ENCODE measurements at places on chromosomes 12 and 14. TPM values are rescaled to one million over a fixed set of nuclear protein-coding genes. Genes with fewer than 3 reads are reported as not detected.

DNA sequence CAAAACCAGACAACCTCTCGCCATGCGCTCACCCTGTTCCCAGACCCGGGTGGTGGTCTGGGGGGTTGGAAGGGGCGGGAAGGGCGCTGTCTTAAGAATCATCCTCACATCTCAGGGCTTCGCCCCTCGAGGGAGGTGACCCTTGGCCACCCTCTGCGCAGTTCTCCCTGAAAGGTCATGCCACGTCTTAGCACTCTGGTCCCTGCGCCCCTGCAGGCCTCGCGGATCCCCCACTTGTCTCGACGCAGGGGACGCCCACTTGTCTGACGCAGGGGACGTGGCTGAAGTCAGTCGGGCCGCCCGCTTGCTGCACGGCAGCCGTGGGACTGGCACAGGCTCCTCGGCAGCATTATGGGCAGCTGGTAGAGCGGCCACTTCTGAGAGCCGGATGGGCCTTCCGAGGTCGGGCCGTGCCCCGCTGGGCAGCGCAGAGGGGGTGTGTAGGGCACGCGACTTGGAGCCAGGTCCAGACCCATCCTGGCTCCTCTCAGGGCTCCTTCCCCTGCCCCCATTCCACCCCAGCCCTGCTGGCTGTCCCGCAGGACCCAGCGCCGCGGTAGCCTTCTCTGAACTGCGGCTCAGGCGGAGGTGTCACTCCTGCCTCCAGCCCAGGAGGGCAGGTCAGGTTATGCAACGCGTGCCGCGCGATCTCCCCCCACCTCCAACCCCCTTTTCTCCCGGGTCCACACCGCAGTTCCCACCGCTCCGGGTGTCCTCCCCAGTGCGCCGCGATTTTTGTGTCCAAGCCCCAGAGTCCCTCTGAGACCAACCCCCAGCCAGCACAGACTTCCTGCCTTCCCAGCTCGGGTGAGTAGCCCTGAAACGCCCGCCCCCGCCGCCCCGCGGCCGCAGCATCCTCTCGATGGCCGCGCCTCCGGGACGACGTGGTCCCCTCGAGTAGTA lies 40.9 kb upstream of the CAPRIN2 start:
- peak; percentile 89 for DNase-seq
- H3K36me3 ChIP-seq = peaks cover 7% of the 10 kb centered on the region
- H3K4me1 ChIP-seq = peaks cover 14% of the 10 kb centered on the region
- H3K27me3 ChIP-seq = no peaks in the 10 kb centered on the region

GRCh38 chr12:115223991-115224390 lies 540.0 kb upstream of the TBX3 start:
- H3K4me3 ChIP-seq = no peak overlapping the region
- H3K27ac ChIP-seq = no peak overlapping the region
- H3K27me3 ChIP-seq = no peaks in the 10 kb centered on the region
- no peaks in the 10 kb centered on the region for H3K36me3 ChIP-seq
- no peaks in the 10 kb centered on the region for H3K4me1 ChIP-seq

The GNB3 gene
- total RNA-seq = 17.3 TPM

The RNF212B gene
- total RNA-seq = 0.39 TPM

The CFAP73 gene
- total RNA-seq = not detected

DNA sequence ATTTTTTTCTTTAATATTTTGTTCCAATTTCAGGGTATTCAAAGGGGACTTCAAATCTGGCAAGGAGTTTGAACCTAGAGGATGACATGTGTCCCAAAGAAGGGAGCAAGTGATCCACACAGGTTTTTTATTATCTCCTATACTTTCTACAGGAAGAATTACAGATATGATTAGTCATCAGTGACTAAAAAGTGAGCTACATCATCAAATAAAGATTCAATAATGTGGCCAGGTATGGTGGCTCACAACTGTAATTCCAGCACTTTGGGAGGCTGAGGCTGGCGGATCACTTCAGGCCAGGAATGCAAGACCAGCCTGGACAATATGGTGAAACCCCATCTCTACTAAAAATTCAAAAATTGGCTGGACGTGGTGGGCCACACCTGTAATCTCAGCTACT lies 24.2 kb downstream of the GLT8D2 start:
- H3K4me1 ChIP-seq = no peaks in the 10 kb centered on the region
- H3K27me3 ChIP-seq = no peaks in the 10 kb centered on the region
- peaks cover 2% of the 10 kb centered on the region for H3K36me3 ChIP-seq
- DNase-seq = no peak
- H3K27ac ChIP-seq = no peak overlapping the region

DNA sequence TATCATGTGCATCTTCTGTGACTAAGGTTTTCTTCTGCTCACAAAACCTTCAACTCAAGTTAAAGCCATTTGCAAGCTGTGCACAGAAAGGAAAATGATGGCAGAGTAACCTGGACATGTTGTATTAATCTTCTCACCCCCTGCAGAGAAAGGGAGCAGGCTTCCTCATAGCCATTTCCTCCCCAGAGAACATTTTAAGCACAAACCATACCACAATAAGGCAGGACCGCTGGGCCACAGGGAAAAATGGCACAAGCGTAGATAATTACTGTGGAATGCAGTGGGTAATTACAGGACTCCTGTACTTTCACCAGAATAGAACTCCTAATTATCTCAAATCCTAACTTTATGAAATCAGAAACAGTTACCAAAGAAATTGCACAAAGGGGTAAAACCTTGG lies 215.7 kb downstream of the KIF21A start:
- H3K4me1 ChIP-seq = no peaks in the 10 kb centered on the region
- H3K36me3 ChIP-seq = no peaks in the 10 kb centered on the region
- H3K27me3 ChIP-seq = no peaks in the 10 kb centered on the region
- DNase-seq = no peak
- no peak overlapping the region for H3K27ac ChIP-seq
- H3K4me3 ChIP-seq = no peak overlapping the region

The TAS2R43 gene
- total RNA-seq = 0.48 TPM

DNA sequence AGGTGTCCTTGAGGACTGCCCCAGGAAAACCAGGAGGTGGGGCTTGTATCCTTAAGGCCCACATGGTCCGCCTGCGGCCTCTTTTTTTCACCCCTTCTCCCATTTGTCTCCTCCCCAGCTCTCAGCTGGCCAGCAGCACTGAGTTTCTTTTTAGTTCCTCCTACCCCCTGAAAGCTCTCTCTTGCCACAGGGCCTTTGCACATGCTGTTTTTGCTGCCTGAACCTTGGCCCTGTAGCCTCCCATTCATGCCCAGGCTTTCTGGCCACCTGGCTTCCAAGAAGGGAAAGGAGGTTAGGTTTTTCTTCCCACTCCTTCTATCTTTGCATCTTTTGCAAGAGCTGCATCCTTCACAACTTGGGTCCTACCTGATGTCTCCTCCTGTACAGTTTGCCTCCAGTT lies 358.1 kb downstream of the VRK1 start:
- H3K4me3 ChIP-seq = no peak overlapping the region
- H3K36me3 ChIP-seq = peaks cover 7% of the 10 kb centered on the region
- no peak for DNase-seq
- no peaks in the 10 kb centered on the region for H3K4me1 ChIP-seq

DNA sequence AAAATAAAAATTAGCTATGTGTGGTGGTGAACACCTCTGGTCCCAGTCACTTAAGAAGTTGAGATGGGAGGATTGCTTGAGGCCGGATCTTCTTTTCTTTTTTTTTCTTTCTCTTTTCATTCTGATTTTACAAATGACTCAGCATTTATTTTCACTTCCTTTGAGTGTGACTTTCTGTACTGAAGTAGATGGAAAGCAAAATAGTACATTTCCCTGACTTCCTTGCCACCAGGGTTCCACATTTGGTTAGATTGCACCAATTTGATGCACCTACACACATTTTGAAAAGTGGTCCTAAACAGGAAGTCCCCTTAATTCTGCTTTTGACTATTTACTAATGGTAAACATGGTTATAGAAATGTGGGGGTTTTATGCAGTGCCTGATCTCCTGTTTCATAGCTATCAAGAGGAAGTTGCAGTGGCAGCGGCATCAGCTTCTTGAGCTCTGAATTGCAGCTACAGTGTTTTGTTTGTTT lies 13.0 kb upstream of the LEMD3 start:
- no peaks in the 10 kb centered on the region for H3K36me3 ChIP-seq
- H3K27ac ChIP-seq = no peak overlapping the region
- no peak overlapping the region for H3K4me3 ChIP-seq
- H3K4me1 ChIP-seq = no peaks in the 10 kb centered on the region
- H3K27me3 ChIP-seq = no peaks in the 10 kb centered on the region

- H3K4me1 ChIP-seq = no peaks in the 10 kb centered on the region
- no peak overlapping the region for H3K27ac ChIP-seq
- no peaks in the 10 kb centered on the region for H3K27me3 ChIP-seq
- no peak for DNase-seq
Observed at GRCh38 chr12:75481013-75481705, 604 bp downstream of the GLIPR1 start.

DNA sequence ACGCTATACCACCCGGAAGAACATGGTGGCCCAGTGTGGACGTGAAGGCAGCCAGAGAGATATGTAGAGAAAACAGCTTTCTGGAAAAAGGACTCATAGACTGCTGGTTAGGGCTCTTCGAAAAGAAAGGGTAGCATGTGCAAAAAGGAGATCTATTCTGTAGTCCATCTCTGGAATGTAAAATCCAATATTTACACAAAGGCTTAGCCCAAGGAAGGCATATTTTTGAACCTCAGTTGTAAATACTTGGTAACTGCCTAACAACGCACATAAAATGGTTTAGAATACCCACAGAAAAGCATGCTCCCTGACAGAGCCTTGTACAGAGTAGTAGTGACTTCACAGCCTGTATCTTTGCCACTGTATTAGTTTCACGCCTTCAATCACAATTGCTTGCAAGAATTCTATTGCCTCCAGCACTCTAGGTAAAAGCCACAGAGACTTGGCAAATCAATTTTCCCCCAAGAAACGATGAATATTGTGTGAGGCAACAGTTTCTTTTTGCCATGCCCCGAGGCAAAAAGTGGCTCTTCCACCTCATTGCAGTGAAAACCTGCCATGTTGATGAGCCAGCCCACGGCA lies 59.2 kb downstream of the TRIM9 start:
- no peak overlapping the region for H3K4me3 ChIP-seq
- no peak for DNase-seq
- peaks cover 5% of the 10 kb centered on the region for H3K4me1 ChIP-seq
- H3K27ac ChIP-seq = no peak overlapping the region

DNA sequence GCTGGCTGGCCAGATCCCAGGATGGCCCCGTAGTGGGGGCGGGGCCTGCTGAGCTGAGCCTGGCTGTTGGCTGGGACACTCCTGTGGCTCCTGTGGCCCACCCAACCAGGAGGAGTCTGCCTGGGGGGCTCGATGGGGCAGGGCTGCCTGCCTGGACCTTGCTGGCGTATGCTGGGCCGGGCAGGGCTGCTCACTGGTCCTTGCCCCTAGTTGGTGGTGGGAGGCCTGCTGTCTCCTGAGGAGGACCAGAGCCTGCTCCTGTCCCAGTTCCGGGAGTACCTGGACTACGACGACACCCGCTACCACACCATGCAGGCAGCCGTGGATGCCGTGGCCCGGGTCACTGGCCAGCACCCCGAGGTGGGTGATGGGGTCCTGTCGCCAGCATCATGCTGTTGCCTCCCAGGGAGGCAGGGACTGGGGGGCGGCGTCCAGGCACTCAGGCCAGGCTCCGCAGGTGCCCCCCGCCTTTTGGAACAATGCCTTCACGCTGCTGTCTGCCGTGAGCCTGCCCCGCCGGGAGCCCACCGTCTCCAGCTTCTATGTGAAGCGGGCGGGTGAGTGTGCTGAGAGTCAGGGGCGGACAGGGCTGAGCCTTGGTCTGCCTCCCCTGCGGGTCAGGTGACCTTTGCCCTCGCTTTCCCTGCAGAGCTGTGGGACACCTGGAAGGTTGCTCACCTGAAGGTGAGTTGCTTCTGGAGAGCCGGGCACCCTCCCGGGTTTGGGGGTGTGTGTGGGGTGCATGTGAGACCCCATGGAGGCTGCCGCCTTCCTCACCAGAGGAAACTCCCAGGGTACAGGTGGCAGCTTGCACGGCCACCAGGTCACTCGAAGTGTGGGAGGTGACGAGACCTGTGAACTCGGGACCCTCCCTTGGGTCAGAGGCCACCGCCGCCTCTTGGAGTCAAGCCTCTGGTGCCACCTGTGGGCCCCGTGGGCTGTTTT lies 3.4 kb downstream of the NOC4L start:
- H3K4me3 ChIP-seq = no peak overlapping the region
- H3K36me3 ChIP-seq = peaks cover 19% of the 10 kb centered on the region
- no peaks in the 10 kb centered on the region for H3K27me3 ChIP-seq
- no peak overlapping the region for H3K27ac ChIP-seq
- DNase-seq = no peak

The MYBPC1 gene
- not detected for total RNA-seq

DNA sequence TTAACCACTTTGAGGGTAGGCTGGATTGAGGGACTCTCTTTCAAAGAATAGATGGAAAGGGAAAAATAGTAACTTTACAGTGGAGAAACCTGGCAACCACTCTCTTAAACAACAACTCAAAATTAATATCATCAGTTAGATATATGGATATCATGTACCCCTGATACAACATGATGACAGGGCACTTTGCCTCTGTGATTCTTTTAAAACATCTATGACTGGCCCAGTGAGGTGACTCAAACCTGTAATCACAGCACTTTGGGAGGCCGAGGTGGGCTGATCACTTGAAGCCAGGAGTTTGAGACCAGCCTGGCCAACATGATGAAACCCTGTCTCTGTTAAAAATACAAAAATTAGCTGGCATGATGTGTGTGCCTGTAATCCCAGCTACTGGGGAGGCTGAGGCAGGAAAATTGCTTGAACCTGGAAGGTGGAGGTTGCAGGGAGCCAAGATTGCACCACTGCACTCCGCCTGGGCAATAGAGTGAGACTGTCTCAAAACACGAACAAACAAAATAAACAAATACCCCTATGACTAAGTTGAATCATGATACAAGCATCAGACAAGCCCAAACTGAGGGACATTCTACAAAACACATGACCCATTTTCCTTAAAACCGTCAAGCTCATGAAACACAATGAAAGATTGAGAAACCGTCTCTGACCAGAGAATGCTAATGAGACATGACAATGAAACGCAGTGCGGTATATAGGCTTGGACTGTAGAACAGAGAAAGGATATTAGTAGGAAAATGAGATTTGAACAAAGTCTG lies 26.4 kb upstream of the SLC7A8 start:
- peaks cover 7% of the 10 kb centered on the region for H3K4me1 ChIP-seq
- H3K27me3 ChIP-seq = no peaks in the 10 kb centered on the region
- H3K36me3 ChIP-seq = no peaks in the 10 kb centered on the region
- no peak overlapping the region for H3K27ac ChIP-seq
- no peak for DNase-seq

GRCh38 chr12:132450418-132451171 lies 39.4 kb upstream of the FBRSL1 start:
- no peak overlapping the region for H3K4me3 ChIP-seq
- no peak overlapping the region for H3K27ac ChIP-seq
- no peak for DNase-seq
- H3K36me3 ChIP-seq = peaks cover 10% of the 10 kb centered on the region
- H3K4me1 ChIP-seq = no peaks in the 10 kb centered on the region

The COX8C gene
- total RNA-seq = not detected

GRCh38 chr14:91111443-91111842 lies 2.4 kb upstream of the DGLUCY start:
- H3K27ac ChIP-seq = no peak overlapping the region
- no peaks in the 10 kb centered on the region for H3K27me3 ChIP-seq
- DNase-seq = no peak

DNA sequence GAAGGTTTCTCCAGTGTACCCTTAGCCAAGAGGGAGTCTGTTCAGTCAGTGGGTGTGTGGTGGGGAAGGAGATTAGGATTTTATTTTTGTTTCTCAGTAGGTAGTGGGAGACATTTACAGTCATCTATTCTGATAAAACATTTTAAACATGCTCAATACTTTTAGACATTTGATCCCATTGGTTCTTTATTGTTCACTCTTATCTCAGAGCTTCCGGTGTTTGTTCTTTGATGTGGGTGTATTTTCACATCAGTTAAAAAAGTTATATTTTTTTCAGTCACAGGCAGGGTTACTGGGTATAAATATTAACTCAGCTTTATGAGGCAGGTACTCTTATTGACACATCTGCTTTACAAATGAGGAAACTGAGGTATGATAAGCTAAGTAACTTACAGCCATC lies 43.3 kb upstream of the LRRK2 start:
- H3K4me1 ChIP-seq = no peaks in the 10 kb centered on the region
- no peak overlapping the region for H3K27ac ChIP-seq
- peaks cover 14% of the 10 kb centered on the region for H3K36me3 ChIP-seq
- H3K27me3 ChIP-seq = no peaks in the 10 kb centered on the region
- DNase-seq = no peak
